ENCODE measurements at places on chromosomes 4 and X.

DNA sequence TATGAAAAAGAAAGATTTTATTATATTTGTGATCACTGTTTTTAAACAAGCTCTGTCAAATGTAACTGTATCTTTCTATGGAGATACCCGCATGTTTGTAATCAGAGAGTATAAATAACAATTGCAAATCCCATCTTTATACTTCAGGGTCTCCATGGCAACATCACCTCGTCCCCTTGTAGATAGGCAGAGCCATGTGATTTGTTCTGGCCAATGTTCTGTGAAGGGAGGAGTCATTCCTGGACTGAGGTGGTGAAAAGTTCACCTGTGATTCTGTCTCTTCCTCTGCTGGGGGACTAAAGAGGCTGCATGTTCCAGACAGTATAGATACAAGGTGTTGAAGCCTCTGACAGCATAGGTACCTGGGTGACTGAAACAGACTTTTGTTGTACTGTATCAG lies 45.6 kb upstream of the MED14 start:
- no peak for DNase-seq

DNA sequence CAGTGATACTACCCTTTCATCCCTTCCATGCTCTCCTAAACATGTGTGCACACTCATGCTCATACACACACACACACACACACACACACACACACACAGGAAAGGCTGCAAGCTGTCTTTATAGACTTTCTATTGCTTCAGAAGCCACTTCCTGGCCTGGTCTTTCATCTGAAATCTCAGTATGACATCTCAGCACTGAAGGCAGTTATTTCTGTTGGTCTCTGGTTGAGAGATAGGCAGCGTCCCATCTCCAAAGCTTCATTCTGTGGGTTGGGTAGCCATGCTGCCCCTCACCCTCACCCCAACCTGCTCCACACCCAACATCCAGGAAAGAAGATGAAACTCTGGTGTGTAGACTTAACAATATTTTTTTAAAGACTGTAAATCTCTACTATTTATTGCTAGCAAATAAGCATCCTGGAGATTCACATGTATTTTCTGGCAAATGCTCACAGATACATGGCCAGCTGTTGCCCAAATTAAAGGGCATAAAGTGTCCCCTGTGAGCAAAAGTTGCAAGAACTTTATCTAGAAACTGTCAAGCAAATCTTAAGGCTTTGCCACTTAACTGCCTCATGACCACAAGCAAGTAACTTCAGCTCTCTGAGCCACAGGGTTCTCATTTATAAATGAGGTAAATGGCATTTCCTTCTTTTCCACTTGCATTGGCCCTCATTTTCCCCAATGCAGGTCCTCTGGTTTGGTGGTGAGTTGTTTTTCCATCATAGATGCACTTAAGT lies 189.8 kb upstream of the AFF2 start:
- DNase-seq, result no peak

GRCh38 chr4:187961171-187961570 lies 34.4 kb upstream of the ZFP42 start:
- no peak for DNase-seq

GRCh38 chr4:77072195-77072753 lies 3.5 kb downstream of the CCNI start:
- no peak for DNase-seq

DNA sequence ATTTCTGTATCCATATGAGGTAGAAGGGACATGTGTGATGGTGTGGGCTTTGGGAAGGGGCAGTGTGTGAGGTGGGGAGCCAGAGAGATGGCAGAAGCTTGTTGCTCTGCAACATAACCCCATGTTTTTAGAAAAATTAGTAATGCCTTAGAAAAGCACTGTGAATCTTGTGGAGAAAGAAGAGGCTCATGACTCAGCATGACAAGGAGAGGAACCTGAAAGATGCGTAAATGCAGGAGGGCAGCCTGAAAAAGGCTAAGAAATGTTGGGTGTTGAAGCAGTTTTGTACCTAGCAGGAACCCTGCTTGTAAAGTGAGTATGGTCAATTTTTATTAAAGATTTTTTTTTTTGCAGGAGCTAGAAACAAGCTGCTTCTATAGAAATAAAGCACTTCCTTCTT lies 59.8 kb downstream of the ARSJ start:
- no peak for DNase-seq

GRCh38 chr4:7190691-7191545 lies 1.4 kb upstream of the SORCS2 start:
- DNase-seq, result no peak

DNA sequence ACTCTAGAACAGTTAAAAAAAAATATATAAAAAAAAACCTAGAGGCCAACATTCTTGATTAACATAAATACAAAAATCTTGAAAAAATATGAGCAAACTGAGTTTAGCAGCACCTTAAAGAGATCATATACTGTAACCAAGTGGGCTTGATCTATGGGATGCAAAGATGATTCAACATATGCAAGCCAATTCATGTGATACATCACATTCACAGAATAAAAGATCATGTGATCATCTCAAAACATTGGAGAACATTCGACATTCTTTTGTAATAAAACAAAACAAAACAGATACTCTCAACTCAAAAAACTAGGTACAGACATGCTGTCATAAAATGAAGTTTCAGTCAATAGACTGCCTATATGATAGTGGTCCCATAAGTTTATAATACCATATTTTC lies 165.4 kb upstream of the NDST4 start:
- DNase-seq, result no peak

DNA sequence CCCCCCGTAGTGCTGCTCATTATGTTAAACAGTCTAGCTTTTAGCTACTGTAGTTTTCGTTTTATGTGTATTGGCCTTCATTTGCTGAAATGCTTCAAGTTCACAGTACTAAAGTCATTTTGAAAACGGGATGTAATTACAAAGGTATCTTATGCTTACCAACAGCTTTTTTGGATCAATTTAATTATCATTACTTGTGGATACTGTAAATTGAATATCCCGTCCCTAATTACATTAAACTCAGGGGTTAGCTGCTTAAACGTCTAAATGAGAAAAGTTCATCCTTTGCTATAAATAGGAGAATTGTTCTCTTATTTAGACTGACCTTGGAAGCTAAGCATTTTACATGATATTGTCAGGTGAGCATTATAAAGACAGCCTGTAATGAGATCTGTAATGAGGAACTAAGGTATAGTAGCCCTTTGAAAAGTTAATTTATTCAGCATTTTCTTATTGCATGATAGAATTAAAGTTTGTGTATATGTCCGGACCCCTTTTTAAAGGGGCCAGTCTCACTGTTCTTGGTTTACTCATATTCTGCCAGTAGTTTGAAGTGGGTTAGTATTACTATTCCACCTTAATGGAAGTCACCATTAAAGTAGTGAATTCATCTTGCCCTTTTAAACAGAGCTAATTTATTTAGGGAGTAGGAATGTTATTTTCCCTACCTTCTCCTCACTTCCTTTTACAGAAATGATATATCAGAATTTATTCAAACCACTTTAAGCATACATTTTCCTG lies 252.6 kb downstream of the TENM3 start:
- DNase-seq, result no peak

GRCh38 chr4:172842779-172843178 lies 325.8 kb upstream of the GALNT7 start:
- DNase-seq, result no peak

- DNase-seq, result no peak
Measured at GRCh38 chr4:183550345-183551093, 45.7 kb downstream of the ING2 start.

DNA sequence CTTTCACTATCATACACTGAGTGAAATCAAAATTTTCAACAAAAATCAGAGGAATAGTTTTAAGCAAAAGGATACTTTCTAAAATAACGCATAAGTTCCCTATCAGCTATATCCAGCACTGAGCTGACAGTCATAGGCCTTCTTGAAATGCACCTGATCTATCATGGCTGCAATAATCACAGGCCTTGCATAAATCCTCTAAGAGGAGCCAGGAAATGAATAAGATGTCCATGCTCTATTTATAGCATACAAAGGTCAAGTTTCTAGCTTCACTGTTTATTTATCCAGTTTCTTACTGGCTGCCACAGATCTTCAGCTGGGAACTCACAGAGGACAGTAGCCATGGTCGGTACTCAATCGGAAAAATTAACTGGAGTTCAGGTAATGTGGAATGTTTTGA lies 235.9 kb upstream of the DMD start:
- no peak for DNase-seq

- DNase-seq, result no peak
Measured at GRCh38 chr4:156953951-156954350, 17.6 kb downstream of the PDGFC start.

DNA sequence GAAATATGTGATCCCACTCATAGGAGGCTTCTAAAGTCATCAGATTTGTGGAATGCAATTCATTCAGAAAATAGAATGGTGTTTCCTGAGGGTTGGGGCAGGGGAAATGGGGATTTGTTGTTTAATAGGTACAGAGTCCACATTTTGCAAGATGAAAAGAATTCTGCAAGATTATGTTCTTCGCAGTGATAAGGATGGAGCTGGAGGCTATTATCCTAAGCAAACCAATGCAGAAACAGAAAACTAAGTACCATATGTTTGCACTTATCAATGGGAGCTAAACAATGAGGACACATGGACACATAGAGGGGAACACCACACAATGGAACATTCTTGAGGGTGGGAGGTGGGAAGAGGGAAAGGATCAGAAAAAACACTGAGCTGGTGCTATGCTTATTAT lies 144.3 kb upstream of the NLGN4X start:
- no peak for DNase-seq

DNA sequence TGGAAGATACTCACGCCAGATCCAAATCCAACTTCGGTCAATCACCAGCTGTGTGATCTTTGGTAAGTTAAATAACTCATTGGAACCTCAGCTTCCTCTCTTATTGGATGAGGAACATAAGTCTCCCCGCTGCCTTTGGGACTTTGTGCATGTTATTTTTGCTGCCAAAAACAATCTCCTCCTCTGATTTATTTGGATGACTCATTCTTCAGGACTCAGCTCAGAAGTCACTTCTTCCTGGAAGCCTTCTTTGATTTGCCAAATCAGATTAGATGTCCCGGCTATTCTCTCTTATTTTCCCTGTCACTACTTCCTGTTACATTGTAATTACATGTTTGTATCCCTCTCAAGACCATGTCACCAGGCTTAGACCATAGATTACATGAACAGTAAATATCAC lies 138.0 kb upstream of the BOD1L1 start:
- DNase-seq, result no peak

DNA sequence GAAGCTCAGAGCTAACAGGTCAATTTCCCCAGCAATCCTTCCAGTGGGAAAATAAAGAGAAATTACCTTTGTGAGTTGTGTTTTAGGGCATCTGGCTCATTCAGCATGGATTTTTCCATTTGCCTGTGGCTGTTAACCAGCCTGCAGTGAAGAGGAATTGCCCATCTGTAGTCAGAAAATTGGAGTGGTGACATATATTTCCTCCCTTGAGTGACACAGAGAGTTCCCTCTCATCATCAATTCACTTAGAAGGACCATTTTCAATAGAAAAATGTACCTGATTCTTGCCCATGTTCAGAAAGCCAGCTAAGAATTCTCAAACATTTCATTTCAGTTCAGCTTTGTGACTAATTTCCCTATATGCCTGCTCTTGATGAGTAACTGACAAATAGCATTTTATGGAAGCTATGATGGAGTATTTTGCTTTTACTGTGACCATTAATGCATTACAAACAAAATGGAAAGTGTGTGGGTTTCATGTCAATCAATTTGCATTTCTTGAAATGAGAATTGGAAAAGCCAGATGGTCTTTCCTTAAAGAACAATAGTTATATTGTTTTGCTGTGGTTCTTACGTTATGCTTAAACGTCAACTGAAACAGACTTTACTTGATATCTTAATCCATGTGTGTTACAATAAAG lies 155.8 kb downstream of the NWD2 start:
- no peak for DNase-seq

DNA sequence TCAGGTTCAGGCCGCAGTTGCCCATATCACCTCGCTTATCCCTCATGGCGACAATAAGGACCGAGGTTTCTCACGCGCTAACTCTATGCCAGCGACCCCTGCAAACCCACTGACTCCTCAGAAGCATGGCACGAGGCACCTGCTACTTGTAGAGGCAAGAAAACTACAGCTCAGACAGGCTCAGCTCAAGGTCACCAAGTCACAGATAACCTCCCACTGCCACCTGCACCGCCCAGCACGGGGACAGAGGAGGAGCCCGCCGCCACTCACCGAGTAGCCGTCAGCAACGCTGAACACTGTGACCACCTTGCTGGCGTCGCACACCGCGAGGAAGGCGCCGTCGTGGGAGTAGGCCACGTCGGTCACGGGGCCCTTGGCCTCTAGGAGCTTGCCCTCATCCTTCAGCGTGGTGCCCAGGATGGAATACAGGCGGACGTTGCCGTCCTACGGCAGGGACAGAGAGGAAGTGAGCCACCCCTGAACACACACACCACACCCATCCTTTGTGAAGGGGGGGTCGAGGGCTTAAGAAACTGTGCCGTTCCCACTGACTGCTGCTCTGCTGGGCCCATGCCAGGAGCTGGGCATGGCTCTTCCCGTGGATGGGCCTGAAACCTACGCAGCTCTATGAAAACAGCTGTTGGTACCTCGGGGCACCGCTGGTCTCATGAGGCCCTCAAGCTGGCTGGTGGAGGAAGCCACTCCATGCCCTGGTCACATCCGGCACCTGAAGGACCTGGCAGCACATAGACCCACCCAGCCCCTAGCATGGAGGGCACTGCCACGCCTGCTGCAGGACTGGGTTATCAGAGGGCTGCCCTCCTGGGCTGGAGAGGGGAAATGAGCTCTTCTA lies 38.9 kb downstream of the WDR1 start:
- DNase-seq, result no peak

- DNase-seq, result no peak
Measured at GRCh38 chr4:123204737-123205136, 191.9 kb upstream of the SPRY1 start.

- peak; percentile 4 for DNase-seq
Measured at GRCh38 chrX:19046343-19047215, 62.7 kb upstream of the PHKA2 start.

GRCh38 chr4:145480257-145480656 lies 1.4 kb upstream of the SMAD1 start:
- DNase-seq, result no peak

DNA sequence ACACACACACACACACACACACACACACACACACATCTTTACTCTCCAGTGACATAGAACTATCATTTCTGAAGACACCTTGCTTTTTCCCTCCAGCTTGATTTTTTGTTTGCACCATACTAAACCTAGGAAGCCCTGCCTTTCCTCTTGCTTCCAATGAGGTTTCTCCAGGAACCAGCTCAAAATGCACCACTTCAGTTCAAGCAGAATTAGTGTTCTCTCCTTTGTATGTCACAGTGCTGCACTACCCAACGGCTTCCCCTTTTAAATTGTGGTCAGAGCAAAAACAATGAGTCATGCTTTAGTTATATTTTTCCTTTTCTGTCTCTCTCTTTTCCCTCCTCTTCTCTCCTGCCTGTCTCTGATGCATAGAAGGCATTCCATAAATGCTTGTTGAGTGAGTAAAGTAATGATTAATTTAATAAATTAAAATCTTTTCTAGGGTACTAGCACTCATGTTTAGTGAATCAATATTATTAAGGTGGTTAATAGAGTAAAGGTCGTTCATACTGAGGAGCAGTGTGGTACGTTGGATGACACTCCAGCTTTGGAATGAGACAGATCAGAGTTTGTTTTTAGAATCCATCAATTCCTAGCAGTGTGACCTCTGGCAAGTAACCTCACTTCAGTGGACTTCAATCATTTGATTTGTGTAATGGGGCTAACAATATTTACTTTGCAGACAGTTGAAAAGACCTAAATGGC lies 5.9 kb downstream of the RTL3 start:
- peak; percentile 80 for DNase-seq
